ENCODE measurements at places on chromosomes 5 and 9. TPM values are rescaled to one million over a fixed set of nuclear protein-coding genes. Genes with fewer than 3 reads are reported as not detected.

The PDZD2 gene
- total RNA-seq = 105 TPM

GRCh38 chr5:174464504-174465165 is 259.7 kb upstream of the MSX2 start:
- DNase-seq = no peak

GRCh38 chr5:14528115-14528514 is 53.5 kb upstream of the OTULINL start:
- no peak for DNase-seq

DNA sequence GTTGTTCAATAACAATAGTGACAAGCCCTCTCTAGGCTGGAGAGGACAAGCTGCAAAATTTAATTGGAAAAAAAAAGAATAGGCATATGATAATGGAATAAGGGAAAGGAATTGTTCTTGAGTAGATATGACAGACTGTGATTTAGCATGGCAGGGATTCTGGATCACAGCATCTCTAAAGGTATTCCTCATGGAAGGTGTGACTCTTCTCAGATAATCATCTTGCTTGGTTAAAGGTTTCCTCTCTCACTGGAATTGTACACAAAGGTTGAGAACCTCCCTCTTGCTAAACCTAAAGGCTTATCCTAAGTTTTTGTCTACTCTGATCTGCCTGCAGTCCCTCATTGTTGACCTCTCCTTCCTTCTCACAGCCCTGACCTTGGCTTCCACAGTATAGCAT is 31.6 kb downstream of the ELOVL7 start:
- no peak for DNase-seq

GRCh38 chr9:38127271-38127839 is 58.3 kb upstream of the SHB start:
- no peak for DNase-seq

DNA sequence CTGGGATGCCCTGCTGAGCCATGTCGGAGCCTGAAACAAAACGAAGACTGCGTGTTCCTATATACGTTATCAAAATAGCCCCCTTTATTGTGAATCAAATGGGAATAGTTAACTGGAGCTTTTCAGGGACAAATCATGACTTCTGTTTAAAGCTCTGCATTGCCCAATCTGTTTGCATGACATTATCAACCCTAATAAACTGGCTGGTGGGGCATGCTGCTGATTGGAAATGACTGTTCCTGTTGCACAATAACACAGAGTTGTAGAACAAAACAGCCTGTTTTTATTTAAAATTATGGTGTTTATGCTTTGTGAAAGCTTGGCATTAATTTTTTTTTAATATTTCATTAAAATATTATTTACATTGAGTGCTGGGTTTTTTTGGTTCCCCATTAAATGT is 215.5 kb downstream of the TMEM167A start:
- no peak for DNase-seq
